Epithelial cell of alveolus of lung (primary cell): ENCODE measurements at places on chromosomes 1 and 21. TPM values are rescaled to one million over a fixed set of nuclear protein-coding genes. Genes with fewer than 3 reads are reported as not detected.

Gene CD2
- total RNA-seq: not detected in 2 replicates

Gene KLF17
- not detected in 2 replicates for total RNA-seq

Gene POU3F1
- total RNA-seq: not detected in 2 replicates

Gene ATP1A4
- not detected in 2 replicates for total RNA-seq

Gene SLC9C2
- not detected in 2 replicates for total RNA-seq

Gene BARHL2
- not detected in 2 replicates for total RNA-seq

Gene ACTN2
- 1.6 TPM in 1 of 2 replicates, not detected in the other for total RNA-seq

Gene OR2L8
- not detected in 2 replicates for total RNA-seq

Gene UBXN10
- total RNA-seq: under 0.01 and 0.13 TPM in 2 replicates

Gene GPR52
- total RNA-seq: not detected in 2 replicates

Gene SH3BGR
- total RNA-seq: 1.2 and 4.3 TPM in 2 replicates

Gene NID1
- 109 and 336 TPM in 2 replicates for total RNA-seq

Gene HUNK
- total RNA-seq: not detected in 2 replicates

Gene SYDE2
- total RNA-seq: 3.0 and 3.1 TPM in 2 replicates

Gene C1orf141
- not detected in 2 replicates for total RNA-seq

Gene RASSF5
- total RNA-seq: 1.6 and 1.9 TPM in 2 replicates

Gene ANXA9
- total RNA-seq: 0.13 TPM in 1 of 2 replicates, not detected in the other

Gene ZNF683
- not detected in 2 replicates for total RNA-seq

Gene CFHR4
- not detected in 2 replicates for total RNA-seq

Gene RGSL1
- total RNA-seq: not detected in 2 replicates

Gene TMPRSS15
- total RNA-seq: not detected in 2 replicates

Gene CYP4A11
- total RNA-seq: not detected in 2 replicates

Gene LAMB3
- total RNA-seq: 4.8 and 35.4 TPM in 2 replicates

Gene TRIM67
- not detected in 2 replicates for total RNA-seq

Gene ZYG11A
- 0.96 and 1.0 TPM in 2 replicates for total RNA-seq

Gene HCRTR1
- 0.13 TPM in 1 of 2 replicates, not detected in the other for total RNA-seq

Gene RBM8A
- 116 and 131 TPM in 2 replicates for total RNA-seq

Gene GBP5
- not detected in 2 replicates for total RNA-seq

Gene S100A8
- not detected in 2 replicates for total RNA-seq

Gene CCDC181
- 1.2 and 2.2 TPM in 2 replicates for total RNA-seq

Gene LCE2A
- not detected in 2 replicates for total RNA-seq

Gene MSH4
- total RNA-seq: not detected in 2 replicates

Gene SIM2
- total RNA-seq: 0.91 and 8.1 TPM in 2 replicates

Gene RGS8
- total RNA-seq: not detected in 2 replicates

Gene S100A6
- 349 and 885 TPM in 2 replicates for total RNA-seq

Gene BRDT
- total RNA-seq: not detected in 2 replicates

Gene TSSK3
- not detected in 2 replicates for total RNA-seq

Gene IL19
- total RNA-seq: not detected in 2 replicates

Gene DYNLT5
- total RNA-seq: 0.78 TPM in 1 of 2 replicates, not detected in the other

Gene ILDR2
- total RNA-seq: under 0.01 TPM in 1 of 2 replicates, not detected in the other

Gene SH2D1B
- not detected in 2 replicates for total RNA-seq

Gene C1orf115
- total RNA-seq: 1.7 and 5.2 TPM in 2 replicates

Gene S100A3
- total RNA-seq: 3.7 and 7.1 TPM in 2 replicates

Gene COL6A1
- total RNA-seq: 1,740 and 2,083 TPM in 2 replicates

Gene HSPB7
- 0.26 and 0.32 TPM in 2 replicates for total RNA-seq

Gene ERG
- total RNA-seq: 0.26 and 0.32 TPM in 2 replicates

Gene PRDM16
- total RNA-seq: 0.65 TPM in 1 of 2 replicates, not detected in the other

Gene SPATA45
- total RNA-seq: not detected in 2 replicates

Gene CD5L
- not detected in 2 replicates for total RNA-seq

Gene E2F2
- total RNA-seq: 1.2 and 2.3 TPM in 2 replicates

Gene OPRD1
- 0.16 TPM in 1 of 2 replicates, not detected in the other for total RNA-seq
